ENCODE measurements at places on chromosomes 16 and 17.

DNA sequence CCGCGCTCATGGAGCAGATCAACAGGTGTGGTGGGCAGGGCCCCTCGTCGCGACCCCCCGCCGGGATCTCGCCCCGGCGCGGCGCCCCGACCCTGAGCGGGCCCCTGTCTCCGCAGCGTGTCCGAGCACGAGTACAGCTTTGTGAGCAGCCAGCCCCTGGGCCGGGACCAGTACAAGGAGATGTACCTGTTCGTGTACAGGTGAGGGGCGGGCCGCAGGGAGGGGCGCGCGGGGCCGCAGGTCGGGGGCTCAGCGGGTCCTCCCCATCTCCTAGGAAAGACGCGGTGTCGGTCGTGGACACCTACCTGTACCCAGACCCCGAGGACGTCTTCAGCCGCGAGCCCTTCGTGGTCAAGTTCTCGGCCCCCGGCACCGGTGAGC is 848 bp downstream of the DNASE1L2 start:
- DNase-seq = no peak

- peak; percentile 50 for DNase-seq
These were observed 246.2 kb downstream of the KATNIP start for GRCh38 chr16:27795992-27796614.

- no peak for DNase-seq
These were observed 18.5 kb downstream of the ITPRIPL2 start for GRCh38 chr16:19132255-19132654.

GRCh38 chr17:77451245-77451893 is 310.6 kb downstream of the SEC14L1 start:
- peak; percentile 72 for DNase-seq

DNA sequence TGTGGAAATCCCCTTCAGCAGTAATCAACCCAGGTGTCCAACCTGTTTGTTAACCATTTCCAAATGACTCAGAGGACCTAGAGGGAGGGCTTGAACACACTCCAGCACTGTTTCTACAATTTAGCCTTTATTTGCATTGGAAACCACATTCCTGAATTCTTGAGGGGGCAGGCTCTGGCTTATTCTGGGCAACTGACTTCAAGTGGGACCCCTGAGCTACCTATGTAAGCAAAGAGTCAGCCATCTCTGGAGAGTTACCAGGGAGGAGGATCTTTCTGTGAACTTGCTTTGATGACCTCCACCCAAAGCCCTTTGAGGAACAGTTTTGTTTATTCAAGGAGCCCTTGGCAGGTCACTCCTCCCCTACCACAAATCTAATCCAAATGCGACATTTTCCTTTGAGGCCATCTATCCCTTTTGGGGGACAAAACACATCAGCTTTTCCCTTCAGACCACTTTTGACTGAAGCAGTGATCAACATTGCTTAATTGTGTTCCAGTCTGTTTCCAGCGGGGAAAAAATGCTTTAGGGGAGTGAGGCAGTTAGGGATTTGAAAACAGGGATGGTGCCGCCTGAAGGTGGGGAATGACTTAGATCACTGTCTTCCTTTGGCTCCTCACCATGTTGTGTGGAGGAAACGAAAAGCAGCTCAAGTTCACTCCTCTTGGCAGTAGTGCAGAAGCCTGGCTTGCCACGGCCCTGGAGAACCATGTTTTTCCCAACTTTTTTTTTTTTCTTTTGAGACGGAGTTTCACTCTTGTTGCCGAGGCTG is 46.2 kb downstream of the TUBD1 start:
- no peak for DNase-seq

DNA sequence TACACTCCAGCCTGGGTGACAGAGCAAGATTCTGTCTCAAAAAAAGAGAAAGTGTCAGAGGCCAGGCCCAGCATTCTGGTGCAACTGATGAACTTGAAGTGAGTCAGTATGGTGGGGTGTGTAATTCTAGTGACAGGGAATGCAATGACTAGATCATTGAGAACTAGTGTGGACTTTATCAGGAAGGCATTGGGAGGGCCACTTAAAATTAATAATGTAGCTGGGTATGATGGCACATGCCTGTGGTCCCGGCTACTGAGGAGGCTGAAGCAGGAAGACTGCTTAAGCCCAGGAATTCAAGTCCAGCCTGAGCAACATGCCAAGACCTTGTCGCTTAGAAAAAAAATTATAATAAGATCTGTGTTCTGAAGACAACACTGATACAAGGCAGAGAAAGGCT is 90.8 kb downstream of the STX8 start:
- no peak for DNase-seq
